NCI-H1417 (cell line): ENCODE measurements at places on chromosomes 1 and 21.

DNA sequence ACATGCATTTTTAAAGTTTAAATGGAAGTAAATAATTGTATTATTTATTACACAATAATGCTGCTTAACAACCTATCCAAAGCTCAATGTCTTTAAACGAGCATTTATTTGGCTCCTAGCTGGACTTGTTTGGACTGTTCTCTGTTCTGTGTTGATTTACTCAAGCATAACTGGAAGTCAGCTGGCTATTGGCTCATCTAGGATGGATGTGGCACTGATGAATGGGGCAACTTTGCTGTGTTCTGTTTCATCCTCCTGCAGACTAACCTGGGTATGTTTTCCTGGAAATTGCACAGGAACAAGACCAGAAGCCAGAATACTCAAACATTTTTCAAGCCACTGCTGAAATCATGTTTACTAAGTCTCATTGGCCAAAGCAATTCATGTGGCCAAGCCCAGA is 70.8 kb upstream of the HSD17B7 start:
- DNase-seq, result no peak

- DNase-seq, result no peak
These were observed 3.2 kb downstream of the IL23R start for GRCh38 chr1:67169496-67169895.

DNA sequence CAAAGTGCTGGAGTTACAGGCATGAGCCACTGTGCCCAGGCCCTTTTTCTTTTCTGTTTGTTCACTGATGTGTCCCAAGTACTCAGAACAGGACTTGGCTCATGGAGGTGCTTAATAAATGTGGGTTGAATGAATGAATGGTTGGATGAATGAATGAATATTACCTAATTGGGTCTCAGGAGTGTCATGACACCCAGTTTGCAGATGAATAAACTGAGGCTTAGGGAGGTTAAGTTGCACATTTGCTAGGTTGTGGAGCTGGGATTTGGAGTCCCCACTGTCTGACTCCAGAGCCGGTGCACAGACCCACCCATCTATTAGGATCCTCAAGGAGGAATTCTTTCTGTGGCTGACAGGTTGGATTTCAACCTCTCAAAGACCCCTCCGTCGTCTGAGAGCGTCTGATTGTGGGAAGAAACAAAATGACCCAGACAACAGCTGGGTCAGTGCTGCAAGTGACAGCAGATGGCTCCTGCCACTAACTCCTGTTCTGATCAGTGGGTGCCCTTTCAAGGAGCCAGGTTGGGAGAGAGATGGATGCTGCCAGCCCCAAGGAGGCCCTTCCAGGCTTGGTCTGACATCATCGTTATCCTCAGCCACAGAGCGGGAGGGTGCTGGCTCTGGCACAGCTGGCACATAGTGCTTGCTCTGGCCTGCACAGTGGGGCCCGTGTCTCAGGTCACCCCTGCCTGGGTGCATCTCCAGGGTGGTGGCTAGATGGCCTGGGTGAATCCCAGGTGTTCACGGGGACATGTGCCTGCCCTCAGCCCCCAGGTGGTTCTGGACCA is 24.2 kb downstream of the ARHGEF10L start:
- no peak for DNase-seq

DNA sequence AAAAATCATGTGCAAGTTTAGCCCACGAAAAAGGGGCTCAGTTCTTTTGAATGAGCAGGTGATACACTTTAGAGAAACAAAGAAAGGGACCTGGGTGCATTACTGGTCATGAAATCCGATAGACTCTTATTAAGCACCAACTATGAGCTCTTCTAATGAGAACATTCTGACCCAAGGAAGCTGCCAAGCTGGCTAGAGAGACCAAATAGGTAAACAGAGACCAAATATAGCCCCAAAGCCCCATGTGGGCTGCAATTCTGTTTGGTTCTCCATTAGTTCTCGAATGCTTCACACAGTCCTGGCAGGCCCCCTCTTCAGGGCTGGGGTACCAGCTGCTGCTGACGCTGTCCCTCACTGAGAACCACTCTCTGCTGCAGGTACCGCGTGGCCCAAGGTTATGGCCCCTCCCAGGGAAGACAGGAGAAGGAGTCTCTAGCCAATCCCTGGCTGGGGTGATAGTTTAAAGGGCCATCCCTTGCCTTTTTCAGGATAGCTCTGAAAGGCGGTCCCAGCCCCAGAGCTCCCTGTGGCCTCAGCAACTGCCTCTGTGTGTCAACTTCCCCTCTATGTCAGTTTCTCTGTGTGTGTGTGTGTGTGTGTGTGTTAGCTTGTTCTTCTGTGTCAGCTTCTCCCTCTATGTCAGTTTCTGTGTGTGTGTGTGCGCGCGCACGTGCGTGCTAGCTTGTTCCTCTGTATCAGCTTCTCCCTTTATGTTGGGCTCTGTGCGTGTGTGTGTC is 7.1 kb upstream of the UBXN10 start:
- no peak for DNase-seq

GRCh38 chr1:38166461-38166860 is 119.9 kb upstream of the POU3F1 start:
- DNase-seq, result no peak
